ENCODE measurements at places on chromosomes 3 and 15.

GRCh38 chr3:167837466-167837865 is 101.9 kb downstream of the SERPINI1 start:
- no peak for DNase-seq

DNA sequence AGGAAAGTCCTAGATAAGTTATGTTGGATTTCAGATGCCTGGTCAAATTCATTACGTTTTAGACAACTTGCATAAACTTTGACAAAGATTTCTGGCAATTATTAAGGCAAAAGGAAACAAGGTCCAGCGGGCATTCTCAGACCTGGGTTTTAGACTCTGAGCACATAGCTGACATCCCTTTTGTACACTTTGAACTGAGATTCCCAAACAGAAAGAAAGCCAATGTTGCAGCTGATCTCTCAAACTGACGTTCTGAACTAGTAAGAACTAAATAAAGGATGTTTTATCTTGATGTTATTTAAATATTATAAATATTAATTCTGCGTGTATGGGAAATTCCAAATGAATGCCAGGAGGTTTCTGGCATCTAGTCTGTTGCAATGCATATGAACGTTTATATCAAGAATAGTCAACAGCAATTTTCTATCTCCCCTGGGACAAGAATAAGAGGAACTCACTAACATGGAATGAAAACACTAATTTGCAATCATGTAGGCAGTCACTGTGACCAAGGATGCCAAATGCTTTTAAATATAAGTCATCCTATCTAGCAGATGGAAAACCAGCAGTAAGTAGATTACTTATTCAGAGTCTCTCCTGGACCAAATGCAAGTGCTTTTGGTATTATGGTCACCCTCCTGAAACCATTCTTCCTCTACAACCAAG is 202.1 kb downstream of the GREM1 start:
- no peak for DNase-seq

GRCh38 chr15:80512726-80513660 is 108.8 kb downstream of the ARNT2 start:
- no peak for DNase-seq

DNA sequence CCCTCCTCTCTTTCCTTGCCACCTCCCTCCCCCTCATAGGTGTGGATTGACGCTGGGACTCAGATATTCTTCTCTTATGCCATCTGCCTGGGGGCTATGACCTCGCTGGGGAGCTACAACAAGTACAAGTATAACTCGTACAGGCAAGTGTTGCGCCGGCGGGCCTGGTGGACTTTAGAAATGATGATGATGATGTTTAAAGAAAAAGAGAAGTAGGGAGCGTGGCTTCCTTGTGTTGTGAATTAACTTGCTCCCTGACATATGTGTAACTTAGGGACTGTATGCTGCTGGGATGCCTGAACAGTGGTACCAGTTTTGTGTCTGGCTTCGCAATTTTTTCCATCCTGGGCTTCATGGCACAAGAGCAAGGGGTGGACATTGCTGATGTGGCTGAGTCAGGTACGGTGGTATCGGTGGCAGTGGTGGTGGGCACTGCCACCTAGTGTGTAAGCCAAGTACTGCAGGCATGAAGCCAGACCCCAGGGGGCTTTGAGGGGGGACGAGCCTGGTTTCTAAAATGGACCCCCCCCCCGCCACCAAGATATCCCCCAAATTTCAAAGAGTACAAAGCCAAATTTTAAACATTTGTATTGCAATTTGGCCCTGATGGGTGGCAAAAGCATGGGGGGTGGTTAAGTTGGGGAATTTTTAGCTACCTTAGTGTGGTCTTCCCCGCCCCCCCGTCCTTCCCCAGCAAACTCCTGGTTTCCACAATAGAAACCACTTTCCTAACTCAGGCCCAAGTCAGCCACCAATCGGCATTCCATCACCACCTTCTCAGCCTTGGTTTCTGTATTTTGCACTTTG is 65.6 kb downstream of the SLC6A6 start:
- DNase-seq, result peak; percentile 85

DNA sequence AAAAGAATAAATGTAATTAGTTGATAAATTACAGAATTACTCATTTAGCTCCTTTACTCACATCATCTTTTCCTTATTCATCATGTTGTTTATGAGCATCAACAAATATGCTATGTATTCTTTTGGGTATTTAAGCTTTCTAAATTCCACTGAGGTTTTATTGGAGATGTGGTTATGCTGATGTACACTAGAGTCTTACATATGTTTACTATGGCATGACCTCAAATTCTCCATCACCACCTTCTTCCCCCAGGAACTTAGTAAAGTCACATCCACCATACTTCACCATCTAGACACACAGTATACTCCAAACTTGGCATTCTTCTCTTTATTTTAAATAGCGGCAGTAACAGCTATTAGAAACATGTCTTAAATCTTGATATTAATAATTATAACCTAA is 74.1 kb upstream of the MELTF start:
- DNase-seq, result no peak

DNA sequence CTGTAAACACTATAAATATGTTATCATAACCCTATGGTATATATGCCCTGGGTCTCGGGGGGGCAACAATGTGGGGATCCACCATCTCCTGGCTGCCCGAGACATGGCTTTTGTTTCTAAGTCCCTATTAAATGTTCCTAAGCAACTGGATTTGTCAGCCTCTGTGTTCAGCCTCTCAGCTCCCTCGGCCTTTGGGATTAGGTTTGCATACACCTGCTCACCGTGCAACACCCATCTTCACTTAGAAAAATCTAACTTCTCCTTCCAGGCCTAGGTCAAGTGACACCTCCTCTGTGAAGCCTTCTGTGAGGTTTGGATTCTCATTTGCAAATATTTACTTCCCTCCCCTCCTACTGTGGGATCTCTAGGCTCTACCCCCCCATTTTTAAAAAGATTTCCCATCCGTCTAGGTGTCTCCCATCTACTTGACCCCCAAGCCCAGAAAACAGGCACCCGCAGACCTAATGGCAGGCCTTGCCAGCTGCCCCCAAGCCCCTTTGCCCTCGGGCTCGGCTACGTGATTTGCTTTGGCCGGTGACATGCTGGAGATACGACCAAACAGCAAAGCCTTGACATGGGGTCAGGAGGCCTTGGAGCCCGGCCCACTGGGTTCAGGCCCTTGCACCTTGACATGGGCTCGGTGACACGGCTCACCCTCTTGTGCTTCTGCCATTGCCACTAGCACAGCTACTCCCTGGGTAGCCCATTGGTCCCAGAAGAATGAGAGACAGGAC is 66.0 kb upstream of the BLM start:
- peak; percentile 53 for DNase-seq

DNA sequence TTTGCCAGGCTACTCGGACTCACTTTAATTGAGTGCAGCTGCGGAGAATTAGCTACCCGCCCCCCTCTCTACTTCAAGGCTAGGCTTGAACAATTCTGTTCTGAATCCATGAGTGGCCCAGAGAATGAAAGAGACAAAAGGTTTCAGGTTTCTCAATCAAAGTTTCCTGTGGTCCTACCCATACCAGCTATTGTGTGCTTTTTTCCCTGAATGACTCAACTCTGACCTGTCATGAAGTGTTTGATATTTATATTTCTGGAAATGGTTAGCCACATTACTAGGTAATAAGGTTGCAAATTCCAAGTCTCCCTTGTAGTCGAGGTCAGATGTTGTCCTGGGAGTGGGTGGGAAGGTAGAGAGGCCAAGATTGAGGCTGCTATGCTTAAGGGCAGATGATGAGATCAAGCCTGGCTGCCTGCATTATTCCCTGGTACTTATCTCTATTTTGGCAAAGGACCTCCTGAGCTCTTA is 392.7 kb upstream of the TBL1XR1 start:
- DNase-seq, result no peak

DNA sequence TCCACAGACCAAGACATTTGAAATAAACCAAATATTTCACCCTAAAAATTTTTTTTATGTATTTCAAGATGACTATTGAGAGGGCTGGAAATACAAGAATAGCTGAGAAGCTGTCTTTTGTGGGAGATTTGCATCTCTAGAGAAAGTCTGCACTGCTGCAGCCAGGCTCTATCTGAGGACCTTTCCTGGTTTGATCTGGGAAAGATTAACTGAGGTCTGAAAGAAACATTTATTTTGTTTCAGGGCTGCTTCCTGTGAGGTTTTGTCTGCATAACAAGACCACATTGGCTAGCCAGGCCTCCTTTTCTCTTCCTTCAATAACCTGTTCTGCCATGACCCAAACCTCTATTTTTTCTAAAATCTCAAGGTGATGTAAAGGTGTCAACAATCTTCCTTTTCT is 117.5 kb upstream of the ARHGEF26 start:
- DNase-seq, result no peak

- no peak for DNase-seq
Measured at GRCh38 chr3:59660852-59661625, 611.2 kb upstream of the CFAP20DC start.

GRCh38 chr3:126521122-126521891 is 2.6 kb upstream of the CHST13 start:
- DNase-seq, result no peak

GRCh38 chr15:85531083-85531482 is 150.7 kb downstream of the AKAP13 start:
- DNase-seq, result no peak

DNA sequence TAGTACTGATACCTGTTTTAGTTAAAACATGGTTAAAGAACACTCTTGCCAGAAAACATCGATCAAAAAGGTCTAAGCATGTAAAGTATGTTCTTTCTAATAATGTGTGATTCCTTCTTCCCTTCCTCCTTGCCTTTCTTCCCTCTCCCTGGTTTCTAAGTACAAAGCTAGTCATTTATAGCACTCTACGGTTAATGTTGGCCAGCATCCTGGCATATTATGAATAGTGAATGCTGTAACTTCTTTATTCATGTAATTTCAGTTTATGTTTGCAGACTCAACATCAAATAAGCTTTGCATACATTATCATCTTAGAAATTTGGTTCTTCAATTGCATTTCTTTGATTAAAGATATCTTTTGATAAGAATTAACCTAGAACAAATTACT is 27.1 kb downstream of the P2RY12 start:
- DNase-seq, result no peak

GRCh38 chr3:16112910-16113504 is 61.5 kb upstream of the GALNT15 start:
- no peak for DNase-seq

DNA sequence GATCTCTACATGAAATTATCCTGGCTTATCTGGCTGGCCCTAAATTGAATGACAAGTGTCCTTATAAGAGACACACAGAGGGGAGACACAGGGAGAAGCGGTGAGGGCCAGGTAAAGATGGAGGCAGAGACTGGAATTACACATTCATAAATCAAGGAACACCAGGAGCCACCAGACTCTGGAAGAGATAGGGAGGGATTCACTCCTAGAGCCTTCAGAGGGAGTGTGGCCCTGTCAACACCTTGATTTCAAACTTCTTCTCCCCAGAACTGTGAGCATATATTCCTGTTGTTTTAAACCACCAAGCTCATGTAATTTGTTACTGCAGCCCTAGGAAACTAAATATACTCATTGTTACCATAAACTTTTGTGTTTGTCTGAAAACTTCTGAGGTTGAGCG is 193.7 kb downstream of the THRB start:
- DNase-seq, result no peak

DNA sequence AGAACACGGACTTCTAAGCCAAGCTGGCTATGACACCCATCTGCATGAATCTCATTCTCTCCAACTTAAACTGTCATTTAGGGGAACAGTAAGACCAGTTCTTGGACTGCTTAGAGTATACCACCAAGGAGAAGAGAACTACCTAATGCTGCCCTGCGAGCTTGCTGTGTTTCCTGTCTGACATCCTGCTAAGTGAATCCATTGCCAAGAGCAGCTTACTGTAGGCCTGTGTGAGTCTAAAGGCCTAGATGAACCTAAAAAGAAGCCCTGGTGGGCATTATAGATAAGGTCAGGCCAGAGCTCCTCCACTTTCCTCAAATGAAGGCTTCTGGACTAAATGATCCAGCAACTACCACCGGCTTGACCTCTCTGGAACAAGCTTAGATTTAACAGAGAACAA is 15.0 kb downstream of the LZTFL1 start:
- DNase-seq, result no peak

DNA sequence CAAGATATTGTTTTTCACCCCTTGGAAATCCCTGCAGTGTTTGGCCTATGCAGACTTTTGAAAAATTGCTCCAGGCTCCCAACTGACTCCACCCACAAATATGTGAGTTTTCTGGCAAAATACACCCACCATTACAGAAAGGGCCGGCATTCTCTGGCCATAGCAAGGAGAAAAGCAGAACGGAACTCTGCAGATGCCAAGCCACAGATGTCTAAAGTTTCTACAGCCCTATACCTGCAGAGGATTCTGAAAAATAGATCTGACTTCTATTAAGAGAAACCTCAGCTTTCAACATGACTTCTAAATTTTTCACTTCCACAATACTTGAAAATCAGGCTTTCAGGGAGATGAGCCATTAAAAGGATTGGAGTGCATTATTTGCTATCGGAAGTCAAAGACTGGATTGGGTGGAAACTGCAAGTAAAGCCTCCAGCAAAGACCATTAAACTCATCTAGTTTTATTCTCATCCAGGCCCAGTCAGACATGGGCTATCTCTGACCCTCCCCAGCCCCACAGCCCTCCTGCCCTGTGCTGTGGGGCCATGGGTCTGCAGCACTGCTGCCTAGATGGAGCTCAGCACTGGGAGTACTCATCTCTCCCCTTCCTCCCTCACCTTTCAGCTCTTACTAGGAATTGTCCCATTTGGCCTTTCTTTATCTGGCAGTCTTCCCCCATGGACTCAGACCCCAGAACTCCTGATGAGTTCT is 243.1 kb upstream of the GOLGA6L4 start:
- DNase-seq, result no peak

- DNase-seq, result no peak
Measured at GRCh38 chr15:85583442-85583841, 203.0 kb downstream of the AKAP13 start.

- DNase-seq, result no peak
Measured at GRCh38 chr3:189353988-189354889, 182.5 kb downstream of the TPRG1 start.

- no peak for DNase-seq
Measured at GRCh38 chr15:94532226-94532625, 300.9 kb downstream of the MCTP2 start.

- peak; percentile 56 for DNase-seq
Measured at GRCh38 chr3:127420829-127421228, 133.0 kb upstream of the PRR20G start.

DNA sequence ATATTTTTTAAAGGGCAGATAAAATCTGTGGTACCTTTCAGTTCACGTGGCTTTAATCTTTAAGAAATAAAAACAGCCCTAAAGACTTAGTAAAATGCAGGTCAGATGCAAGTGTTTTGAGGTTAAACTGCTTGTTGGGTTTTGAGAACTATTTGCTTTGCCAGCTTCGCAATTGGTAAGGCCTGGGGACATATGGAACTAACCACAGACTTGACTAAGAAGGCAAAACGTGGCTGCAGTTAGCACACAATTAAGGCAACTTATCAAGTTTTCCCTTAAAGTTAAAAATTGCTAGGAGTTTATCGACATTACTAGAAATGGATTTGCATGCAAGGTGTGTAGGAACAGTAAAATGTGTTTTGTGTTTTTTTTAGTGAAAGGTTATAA is 206.9 kb downstream of the ZNF385D start:
- no peak for DNase-seq

Measured in D341Med (cell line).